ENCODE measurements at places on chromosomes 1 and 21.

DNA sequence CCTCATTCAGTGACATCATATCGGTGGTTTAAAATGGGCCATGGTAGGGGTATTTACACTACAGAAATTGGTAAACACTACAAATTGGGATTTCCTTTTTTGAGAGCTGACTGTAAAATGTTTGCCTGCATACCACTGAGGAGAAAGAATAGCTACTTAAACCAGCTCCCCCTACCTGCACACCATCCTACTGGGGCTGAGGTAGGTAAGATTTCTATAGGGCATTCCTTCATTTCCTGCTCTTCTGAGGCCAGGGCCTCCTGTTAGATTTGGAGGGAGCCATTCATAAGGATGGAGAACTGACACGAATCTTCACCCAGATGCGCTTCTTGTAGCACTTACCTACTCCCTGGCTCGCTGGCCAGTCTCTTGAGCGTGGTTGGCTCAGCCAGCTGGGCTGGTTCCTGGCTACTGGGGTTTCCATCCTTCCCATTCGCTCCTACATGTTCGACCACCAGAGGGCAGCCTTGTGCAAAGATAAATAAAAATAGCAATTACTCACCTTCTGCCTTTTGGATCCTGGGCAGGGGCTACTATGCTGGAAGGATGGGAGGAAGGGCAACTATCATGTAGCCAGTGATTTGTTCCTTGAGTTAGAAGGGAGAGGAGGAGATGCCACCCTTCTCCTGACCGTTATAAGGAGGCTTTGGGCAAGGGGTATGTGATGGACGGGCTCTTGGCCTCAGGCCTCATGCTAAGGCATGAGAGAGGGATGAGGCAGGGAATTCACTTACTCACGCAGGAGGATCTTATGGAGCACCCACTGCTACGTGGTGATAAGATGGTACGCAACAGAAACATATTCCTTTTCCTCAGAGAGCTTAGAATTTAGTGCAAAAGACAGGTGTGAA, 10.7 kb downstream of the OPTC start:
- DNase-seq, result peak; percentile 55

- DNase-seq, result no peak
Observed at GRCh38 chr1:201891451-201892045, 2.9 kb downstream of the SHISA4 start.

GRCh38 chr1:160860840-160861505, 1.7 kb downstream of the CD244 start:
- DNase-seq, result no peak

GRCh38 chr21:20649231-20649630, 349.0 kb upstream of the NCAM2 start:
- DNase-seq, result no peak

- DNase-seq, result no peak
Observed at GRCh38 chr1:68119445-68119844, 69.0 kb upstream of the DIRAS3 start.

- DNase-seq, result no peak
Observed at GRCh38 chr1:6345009-6345408, 48.6 kb downstream of the ACOT7 start.

GRCh38 chr1:27361553-27361952, 5.2 kb downstream of the MAP3K6 start:
- no peak for DNase-seq

DNA sequence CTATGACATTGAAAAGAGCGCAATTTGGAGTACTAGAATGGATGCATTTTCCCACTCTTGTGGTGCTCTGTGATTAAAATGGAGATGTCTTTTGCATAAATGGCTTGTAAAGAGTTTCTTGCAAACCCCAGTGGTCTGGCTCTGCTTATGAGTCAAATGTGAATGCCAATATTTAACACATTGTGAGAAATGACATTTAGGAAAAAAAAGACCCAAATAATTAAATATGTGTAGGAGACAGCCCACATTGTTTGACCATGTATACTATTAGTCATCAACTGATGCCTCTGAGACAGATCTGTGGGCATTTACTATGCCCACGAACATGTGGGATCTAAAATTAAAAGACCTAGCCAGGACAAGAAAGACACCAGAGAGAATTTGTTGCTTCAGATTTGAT, 22.2 kb upstream of the RUNX1 start:
- DNase-seq, result no peak

DNA sequence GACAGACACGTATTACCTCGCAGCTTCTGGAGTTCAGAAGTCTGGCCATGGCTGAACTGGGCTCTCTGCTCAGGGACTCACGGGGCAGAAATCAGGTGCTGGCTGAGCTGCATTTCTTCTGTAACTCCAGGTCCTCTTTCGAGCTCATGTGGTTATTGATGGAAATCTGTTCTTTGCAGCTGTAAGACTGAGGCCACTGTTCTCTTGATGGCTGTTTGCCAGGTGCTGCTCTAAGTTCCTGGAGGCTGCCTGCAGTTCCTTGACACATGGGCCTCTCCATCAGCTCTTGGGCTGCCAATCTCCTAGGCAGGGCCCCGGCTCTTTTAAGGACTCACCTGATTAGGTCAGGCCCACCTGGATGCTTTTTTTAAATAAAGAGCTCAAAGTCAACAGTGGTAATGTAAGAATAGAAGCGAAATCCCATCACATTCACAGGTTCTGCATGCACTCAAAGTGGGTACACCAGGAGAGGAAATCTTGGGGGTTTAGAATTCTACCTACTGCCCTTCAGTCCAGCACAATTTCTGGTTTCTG, 139.1 kb downstream of the KAZN start:
- DNase-seq, result no peak

Data from activated naive CD8-positive, alpha-beta T cell treated with anti-CD3 and anti-CD28 coated beads, Interleukin-2, amount 50 U/mL, for 16 hours (primary cell).